A549 treated with dexamethasone at 1 μM for 4 hours (cell line): ENCODE measurements at places on chromosomes 16 and 17. TPM values are rescaled to one million over a fixed set of nuclear protein-coding genes. Genes with fewer than 3 reads are reported as not detected.

KIF2B gene
- total RNA-seq: not detected in 5 replicates

TBC1D3E gene
- total RNA-seq: not detected in 5 replicates

CLUH gene
- total RNA-seq: 71.1 to 123 TPM (median 117 TPM) in 5 replicates

PER1 gene
- total RNA-seq: 42.6 to 58.0 TPM (median 56.0 TPM) in 5 replicates

TEX19 gene
- 0.26 to 0.53 TPM (median 0.37 TPM) in 5 replicates for total RNA-seq

SCNN1G gene
- total RNA-seq: 2.3 to 3.3 TPM (median 3.1 TPM) in 5 replicates

MEFV gene
- 0.03 to 0.07 TPM (median 0.07 TPM) in 3 of 5 replicates, not detected in the others for total RNA-seq

TNFRSF17 gene
- total RNA-seq: not detected in 5 replicates

GNG13 gene
- not detected in 5 replicates for total RNA-seq

CCL4L2 gene
- total RNA-seq: 0.18 TPM in 1 of 5 replicates, not detected in the others

SDR42E2 gene
- total RNA-seq: not detected in 5 replicates

G6PC3 gene
- 121 to 179 TPM (median 173 TPM) in 5 replicates for total RNA-seq

MAP2K3 gene
- 84.7 to 107 TPM (median 93.0 TPM) in 5 replicates for total RNA-seq

GGT6 gene
- total RNA-seq: not detected in 5 replicates

SBK1 gene
- total RNA-seq: 0.16 to 0.47 TPM (median 0.36 TPM) in 5 replicates

TP53TG3 gene
- 0.24 to 0.74 TPM (median 0.35 TPM) in 5 replicates for total RNA-seq

TVP23C gene
- total RNA-seq: 6.6 to 12.2 TPM (median 10.0 TPM) in 5 replicates

KRTAP4-5 gene
- total RNA-seq: not detected in 5 replicates
